KG1 (cell line): ENCODE measurements at places on chromosomes 7 and 10.
A peak's percentile ranks its signal among the peaks of the same experiment; 100 is the strongest.

- no peak for DNase-seq
Observed at GRCh38 chr10:89552213-89552612, 16.8 kb upstream of the SLC16A12 start.

DNA sequence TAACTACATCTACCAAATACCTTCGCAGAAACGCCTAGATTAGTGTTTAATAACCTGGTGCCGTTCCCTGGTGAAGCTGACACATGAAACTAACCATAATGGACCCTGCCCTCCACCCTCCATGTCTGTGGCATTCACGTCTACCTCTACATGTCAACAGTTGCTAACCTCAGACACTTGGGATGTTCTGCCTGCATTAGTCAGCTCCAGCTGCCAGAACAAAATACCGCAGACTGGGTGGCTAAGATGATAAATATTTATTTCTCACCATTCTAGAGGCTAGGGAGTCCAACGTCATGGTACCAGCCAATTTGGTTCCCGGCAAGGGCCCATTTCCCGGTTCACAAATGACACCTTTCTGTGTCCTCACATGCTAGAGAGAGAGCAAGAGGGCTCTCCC is 118.5 kb upstream of the CHST15 start:
- no peak for DNase-seq

DNA sequence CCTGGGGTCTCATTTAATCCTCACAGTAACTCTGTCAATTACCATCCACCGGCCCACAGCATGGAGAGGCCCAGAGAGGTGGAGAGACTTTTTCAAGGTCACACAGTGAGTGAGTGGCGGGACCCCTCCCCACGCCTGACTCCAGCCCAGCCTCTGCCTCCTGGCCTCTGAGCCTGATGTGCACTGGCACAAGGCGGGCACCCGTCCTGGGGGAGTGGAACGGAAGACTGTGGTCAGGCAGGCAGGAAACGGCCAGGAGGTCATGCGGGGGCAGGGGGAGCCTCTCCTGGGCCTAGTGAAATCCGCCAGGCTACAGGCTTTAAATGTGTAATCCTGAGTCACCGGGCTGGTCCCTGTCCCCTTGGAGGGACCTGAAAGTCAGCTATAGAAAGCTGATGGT is 32.2 kb downstream of the ZCCHC24 start:
- peak; percentile 24 for DNase-seq

DNA sequence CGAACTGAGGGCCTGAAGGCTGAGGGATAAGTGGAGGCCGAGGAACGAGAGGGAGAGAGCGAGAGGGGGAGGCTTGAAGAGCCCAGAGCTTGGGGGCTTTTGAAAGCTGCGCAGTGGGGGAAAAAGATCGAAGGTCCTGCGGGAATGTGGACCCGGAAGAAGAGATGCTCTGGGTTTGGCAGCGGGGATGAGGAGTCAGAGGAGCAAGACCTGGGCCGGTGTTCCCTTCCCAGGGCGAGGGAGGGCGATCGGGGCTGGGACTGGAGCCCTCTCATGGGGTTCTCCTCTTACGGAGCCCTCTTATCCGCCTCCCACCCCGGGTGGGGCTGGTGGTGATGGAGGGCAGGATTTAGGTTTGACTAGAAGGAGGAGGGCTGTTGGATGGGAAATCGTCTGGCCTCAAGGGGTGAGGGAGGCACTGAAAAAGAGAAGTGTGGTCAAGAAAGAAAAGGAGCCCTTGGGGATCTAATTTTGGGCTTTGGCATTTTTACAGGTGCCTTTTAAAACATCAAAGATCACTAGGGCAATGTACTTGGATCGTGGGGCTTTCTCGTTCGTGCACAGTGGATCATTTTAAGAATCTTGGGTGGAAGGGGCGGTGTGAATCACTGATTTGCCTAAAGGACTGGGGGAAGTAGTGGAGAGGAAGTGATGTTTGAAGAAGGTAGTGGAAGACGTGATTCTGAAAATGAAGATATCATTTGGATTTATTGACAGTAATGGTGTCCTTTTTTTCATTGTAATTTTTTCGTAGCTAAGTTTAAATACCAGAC is 637 bp downstream of the SAMD8 start:
- peak; percentile 32 for DNase-seq

- no peak for DNase-seq
Observed at GRCh38 chr10:79984851-79985250, 35.9 kb upstream of the SFTPD start.

DNA sequence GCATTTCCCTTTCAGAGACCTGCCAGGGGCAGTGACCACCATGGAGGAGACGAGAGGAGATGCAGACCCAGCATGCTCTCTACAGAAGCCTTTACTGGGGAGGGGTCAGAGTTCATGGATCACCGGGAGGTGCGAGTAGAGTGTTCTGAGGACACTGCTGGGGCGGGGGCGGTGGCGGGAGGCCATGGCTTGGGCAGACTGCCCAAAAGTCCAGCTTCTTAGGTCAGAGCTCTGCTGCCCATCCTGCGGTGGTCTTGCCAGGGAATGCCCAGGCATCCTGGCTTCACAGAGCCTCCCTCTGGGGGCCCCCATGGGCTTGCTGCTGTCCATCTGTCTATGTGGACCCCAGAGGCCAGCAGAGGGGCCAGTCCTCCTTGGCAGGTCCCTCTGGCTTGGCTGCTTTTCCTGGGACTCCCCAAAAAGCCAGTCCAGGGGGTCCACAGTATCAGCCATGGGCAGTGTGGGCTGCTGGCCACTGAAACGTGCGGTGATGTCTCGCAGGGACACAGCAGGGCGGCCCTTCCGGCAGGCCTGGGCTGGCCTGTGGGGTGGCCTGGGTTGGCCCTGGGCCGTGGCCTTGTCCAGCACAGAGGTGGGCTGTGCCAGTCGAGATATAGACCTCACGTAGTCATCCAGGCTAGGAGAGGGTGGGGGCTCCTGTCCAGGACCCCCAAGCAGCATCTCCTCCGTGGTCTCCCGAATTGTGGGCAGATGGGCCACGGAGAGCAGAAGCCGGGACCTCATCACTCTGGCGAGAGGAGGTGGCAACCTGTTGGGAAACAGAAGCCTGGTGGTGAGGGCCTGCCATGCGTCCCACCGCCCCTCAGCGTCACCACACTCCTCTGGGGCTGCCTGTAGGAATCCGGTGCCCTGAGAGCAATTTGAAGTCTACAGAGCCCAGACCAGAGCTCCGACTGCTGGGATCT is 1.1 kb downstream of the DEPP1 start:
- no peak for DNase-seq

DNA sequence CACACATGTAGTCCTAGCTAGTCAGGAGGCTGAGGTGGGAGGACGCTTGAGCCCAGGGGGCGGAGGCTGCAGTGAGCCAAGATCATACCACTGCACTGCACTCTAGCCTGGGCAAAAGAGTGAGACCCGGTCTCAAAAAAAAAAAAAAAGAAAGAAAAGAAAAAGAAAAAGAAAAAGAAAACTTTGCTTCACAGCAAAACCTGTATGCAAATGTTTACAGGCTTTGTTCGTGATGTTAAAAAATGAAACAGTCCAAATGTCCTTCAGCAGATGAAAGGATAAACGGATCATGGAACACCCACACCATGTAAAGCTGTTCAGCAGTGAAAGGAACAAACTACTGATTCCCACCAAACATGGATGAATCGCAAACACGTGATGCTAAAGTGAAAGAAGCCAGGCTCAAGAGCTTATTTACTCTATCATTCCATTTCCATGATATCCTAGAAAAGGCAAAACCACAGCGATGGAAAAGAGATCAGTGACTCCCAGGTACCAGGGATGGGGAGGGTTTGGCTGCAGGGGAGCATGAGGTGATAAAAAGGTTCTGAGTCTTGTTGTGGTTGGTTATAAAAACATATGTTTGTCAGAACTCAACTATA is 15.1 kb downstream of the LRRC20 start:
- DNase-seq: no peak

- DNase-seq: no peak
Observed at GRCh38 chr7:94212160-94212559, 182.5 kb upstream of the COL1A2 start.

GRCh38 chr10:11344550-11344949 is 266.9 kb downstream of the USP6NL start:
- DNase-seq: no peak

DNA sequence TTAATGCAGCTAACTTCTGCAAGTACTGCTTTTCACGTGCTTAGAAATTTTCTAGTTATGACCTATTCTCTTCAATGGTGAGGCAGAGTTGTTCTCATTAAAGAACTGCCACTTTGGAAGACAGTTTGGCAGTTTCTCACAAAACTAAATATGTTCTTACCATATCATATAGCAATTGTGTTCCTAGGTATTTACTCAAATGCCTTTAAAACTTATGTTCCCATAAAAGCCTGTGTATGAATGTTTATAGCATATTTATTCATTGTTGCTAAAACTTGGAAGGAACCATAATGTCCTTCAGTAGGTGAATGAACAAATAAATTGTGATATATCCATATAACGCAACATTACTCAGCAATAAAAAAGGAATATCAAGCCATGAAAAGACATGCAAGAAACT is 555.1 kb upstream of the POT1 start:
- no peak for DNase-seq

DNA sequence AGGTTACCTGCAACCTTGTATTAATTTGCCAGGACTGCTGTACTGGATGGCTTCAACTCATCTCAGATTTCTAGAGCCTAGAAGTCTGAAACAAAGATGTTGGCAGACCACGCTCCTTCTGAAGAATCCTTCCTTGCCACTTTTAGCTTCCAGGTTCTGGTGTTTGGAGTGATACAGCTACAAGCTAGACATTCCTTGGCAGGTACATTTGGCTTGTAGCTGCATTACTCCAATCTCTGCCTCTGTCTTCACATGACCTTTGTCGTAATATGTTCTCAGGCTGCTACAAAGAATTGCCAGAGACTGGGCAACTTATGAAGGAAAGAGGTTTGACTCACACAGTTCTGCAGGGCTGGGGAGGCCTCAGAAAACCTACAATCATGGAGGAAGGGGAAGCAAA is 146.3 kb downstream of the GALNT17 start:
- no peak for DNase-seq

DNA sequence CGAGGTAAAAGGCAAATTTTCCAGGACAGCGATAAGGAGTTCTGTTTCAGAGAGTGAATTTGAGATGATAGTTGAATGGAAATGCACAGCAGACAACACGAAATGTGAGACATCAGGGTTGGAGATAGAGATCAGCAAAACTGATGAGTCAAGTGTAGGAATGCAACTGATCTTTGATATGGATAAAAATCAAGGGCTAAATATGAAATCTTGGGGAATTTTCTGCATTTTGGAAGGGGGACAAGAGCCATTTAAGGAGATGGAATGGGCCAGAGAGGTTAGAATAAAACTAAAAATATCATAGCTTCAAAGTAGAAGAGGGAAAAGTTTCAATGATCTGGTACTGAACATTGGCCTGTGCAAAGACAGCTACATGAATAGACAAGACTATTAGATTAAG is 11.5 kb downstream of the CISD1 start:
- DNase-seq: no peak

DNA sequence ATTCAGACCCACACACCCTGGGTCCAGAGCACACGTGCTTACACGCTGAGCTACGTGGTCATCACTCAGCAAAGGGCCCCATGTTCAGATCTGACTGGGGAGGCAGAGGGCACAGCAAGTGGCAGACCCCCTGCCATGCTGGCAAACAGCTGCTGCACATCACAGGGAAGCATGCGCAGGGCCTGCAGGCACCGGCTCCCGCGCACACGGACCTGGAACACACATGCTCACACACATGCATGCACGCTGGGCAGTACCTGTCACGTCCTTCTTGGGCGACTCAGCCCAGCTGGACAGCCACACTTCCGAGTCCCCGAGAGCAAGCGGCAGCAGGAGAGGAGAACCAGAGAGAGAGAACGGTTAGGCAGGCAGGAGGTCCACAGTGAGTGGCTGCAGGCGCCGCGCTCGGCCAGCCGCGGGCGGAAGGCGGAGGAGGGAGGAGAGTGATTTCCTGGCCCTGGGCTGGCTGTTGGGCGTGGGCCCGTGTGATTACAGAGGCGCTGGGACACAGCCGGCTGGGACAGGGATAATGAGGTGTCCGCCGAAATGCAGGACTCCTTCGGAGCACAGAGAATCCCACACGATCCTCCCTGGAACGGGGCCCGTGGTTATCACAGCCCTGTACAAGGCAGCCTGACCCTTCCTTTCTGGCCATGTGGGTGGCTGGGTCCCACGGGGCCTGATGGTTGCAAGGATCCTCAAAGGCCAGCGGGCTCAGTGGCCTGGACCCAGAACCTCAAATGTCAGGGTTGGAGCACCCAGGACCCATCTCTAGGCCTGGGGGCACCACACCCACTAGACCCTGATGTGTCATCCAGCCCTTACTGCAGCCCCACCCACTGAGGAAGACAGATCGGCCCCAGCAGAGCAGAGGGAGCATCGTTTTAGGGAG is 175.1 kb downstream of the NEURL1 start:
- DNase-seq: no peak

DNA sequence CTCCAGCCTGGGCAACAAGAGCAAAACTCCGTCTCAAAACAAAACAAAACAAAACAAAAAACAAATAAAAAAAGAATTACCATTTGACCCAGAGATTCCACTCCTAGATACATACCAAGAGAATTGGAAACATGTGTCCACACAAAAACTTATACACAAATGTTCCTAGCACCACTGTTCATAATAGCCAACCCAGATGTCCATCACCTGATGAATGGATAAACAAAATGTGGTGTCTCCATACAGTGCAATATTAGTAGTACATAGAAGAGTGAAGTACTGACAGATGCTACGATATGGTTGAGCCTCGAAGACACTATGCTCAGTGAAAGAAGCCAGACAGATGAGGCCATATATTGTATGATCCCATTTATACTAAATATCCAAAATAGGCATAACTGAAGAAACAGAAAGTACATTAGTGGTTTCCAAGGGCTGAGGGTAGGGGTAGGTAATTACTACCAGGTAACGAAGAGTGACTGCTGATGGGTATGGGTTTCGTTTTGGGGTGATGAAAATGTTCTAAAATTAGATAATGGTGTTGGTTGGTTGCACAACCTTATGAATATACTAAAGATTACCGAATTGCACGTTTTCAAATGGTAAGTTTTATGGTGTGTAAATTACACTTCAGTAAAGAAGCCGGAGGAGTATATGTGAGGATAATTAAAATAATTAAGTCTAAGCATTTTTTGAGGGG is 20.0 kb downstream of the MYO1G start:
- DNase-seq: no peak

DNA sequence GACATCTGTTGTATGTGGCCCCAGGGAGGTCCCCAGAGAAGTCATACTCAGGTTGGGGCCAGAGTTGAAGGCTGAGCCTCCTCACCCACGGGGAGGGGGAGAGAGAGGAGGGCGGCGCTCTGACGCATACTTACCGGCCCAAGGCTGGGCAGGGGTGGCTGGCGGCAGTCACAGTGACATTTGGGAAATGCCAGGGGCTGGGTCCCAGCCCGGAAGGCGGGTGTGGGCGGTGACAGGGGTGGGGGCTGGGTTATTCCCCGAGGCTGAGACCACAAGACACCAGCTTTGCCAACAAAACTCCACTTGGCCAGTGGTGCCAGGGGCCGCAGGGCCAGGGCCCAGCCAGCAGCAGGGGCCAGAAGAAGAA is 41.1 kb downstream of the RASGEF1A start:
- DNase-seq: no peak

- DNase-seq: no peak
Observed at GRCh38 chr7:50159154-50159553, 66.1 kb upstream of the ZPBP start.
